ENCODE measurements at places on chromosomes 12 and 14.

DNA sequence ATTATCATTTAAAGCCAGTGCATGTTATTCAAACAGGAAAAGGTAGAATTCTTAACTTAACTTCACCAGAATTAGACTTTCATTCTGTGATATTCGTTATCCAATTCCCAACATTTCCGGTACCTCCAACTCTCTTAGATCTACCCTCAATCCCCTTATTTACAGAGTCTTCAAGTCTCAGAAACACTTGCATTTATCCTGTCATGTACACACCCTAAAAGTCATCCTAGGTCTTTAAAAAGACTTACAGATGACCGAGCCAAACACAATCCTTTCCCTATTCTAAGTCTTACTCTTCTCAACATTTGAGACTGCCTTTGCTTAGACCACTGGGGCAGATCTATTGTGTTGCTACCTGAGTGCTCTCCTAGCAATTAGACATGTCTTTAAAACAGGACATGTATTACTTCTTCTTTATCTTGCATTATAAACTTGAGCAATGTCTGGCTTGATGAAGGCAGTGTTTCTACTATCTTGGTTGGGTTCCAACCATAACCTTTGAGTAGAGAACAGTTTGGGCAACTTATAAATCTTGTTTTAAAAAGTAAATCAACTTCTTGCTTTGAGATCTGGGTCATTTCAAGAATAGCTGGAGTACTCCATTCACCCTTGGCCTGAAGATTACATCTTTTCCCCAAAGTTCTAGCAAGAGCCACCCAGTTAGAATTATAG lies 140.6 kb upstream of the PLEKHG7 start:
- DNase-seq: no peak

DNA sequence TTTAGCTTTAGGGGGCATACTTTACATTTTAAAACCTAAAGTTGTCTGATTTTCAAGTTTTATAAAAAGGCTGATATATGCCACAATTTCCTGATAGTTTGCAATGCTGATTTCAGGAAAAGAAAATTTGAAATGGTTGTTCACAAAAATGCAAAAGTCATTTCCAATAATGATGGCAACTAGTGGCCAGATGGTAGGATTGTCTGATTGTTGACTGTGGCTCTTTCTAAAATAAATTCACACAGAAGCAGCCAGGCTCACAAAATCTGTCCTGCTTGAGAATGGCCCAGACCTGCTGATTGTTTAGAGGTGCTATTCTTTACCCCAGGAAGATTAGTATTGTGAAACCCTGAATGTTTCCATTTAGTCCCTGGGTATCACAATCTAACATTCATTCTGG lies 220.3 kb downstream of the NELL2 start:
- DNase-seq: no peak

GRCh38 chr14:20606190-20606901 lies 15.2 kb upstream of the RNASE12 start:
- no peak for DNase-seq

DNA sequence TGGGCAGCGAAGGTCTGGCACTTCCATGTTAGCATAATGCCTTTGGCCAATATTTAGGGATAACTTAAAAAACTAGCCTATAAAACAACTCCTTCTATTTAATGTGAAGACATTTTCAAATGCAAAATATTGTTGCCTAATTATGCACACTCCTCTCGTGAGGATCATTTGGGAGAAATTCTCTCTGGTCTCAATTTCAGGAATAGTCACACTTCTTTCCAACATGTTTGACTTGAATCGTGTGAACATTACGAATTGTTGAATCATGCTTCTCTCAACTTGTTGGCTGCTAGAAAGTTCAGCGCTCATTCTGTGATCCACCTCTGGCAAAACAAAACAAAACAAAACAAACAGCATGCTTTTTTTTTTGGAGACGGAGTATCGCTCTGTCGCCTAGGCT lies 313.2 kb downstream of the SEC23A start:
- no peak for DNase-seq

Measured in stimulated activated CD8-positive, alpha-beta memory T cell treated with anti-CD3 and anti-CD28 coated beads, Interleukin-15, amount 100 ng/mL, for 24 hours (primary cell).